Inflammatory macrophage treated with lipopolysaccharide for 1 hour (primary cell): ENCODE measurements at places on chromosomes 16 and 17.

GRCh38 chr16:31167315-31167714 is 12.6 kb upstream of the FUS start:
- DNase-seq = no peak

- no peak for DNase-seq
Observed at GRCh38 chr16:68406458-68407152, 41.7 kb downstream of the SMPD3 start.

- no peak for DNase-seq
Observed at GRCh38 chr17:41474863-41475262, 6.1 kb downstream of the KRT35 start.

GRCh38 chr17:42894283-42895184 is 6.1 kb upstream of the G6PC1 start:
- no peak for DNase-seq

GRCh38 chr17:5219536-5219935 is 15.1 kb downstream of the SCIMP start:
- no peak for DNase-seq

DNA sequence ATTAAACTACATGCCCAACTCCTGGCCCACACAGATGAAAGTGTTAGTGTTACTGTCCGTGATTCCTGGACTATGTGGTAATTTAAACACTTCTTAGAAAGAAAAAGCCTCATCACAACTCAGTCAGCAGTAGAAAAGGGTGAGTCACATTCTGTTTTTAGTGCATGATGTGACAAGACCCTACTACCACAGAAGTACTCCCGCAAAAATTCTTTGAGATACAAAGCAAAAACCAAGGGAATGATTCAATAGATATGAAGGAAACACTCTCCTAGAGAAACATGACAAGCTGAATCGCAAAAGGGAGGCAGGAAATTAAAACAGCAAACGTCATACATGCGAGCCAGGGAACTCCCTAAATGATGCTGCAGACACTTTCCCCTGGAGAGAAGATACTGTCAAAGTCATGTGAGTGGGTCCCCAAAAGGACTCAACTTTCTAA is 14.4 kb downstream of the SNN start:
- peak; percentile 81 for DNase-seq

- no peak for DNase-seq
Observed at GRCh38 chr17:29071303-29071702, 28.4 kb downstream of the PIPOX start.

DNA sequence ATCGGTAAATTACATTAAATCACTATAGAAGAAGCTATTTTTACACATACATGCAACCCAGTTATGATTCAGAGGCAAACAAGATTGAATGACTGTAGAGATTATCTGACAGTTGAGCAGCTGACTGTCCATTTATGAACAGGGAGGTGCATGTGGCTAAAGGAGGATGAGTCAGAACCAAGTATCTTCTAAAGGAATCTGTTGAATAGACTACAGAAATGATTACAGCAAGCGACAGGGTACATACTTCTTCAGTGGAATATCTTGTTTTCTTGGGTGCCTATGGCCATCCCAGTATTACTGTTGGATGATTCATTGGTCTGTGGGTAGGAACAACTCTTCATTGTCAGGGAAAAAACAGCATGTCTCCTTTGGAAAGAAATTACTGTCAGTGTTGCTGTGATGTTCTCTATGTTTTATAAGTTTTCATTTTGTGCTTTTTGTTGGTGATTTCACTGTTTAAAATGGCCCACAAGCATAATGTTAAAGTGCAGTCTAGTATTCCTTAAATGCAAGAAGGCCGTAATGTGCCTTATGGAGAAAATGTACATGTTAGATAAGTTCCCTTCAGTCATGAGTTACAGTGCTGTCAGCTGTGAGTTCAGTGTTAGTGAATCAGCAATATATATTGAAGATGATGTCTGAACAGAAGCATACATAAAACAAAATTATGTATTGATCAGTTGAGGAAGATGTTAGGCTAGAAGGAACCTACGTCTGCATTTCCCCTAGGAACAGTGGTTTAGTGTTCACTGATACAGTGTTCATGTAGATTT is 27.0 kb downstream of the CBFB start:
- DNase-seq = peak; percentile 79

- DNase-seq = no peak
Observed at GRCh38 chr17:47686276-47686635, 7.7 kb upstream of the TBKBP1 start.

DNA sequence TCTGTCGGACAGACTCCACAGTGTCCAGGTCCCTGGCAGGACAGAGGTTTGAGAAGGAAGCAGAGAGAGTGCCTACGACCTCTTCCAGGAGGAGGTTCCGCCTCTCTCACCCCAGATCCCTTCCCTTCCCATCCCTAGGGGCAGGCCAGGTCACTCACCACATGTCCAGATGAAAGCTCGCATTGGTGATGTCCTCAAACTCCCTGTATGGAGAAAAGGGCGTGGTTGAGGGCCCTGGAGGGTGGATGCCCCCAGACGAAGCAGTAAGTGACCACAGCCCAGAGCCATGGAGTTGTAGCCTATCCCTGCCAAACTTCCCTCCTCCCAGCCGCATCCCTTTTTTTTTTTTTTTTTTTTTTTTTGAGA is 3.4 kb downstream of the UNC13D start:
- no peak for DNase-seq
